NCI-H1436 (cell line): ENCODE measurements at places on chromosomes 3 and 15.
A peak's percentile ranks its signal among the peaks of the same experiment; 100 is the strongest.

GRCh38 chr3:115087512-115087911 lies 59.6 kb downstream of the ZBTB20 start:
- no peak for DNase-seq

DNA sequence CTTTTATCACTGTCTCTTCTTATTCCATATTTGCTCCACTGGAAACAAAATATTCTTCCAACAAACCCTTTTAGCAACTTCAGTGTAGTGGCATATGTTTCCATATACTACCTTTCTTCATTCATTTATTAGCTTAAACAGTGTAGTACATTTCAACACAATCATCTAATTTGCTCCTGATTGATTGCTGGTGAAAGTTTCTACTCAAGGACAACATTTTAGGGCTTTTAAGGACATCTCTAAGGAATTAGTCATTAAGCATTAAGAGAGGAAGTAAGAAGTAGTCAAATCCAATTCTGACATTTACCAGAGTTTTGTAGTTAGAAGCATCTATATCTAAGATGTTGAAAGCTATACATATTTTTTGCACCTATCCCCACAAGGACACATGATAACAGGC lies 55.8 kb downstream of the RSRC1 start:
- no peak for DNase-seq

DNA sequence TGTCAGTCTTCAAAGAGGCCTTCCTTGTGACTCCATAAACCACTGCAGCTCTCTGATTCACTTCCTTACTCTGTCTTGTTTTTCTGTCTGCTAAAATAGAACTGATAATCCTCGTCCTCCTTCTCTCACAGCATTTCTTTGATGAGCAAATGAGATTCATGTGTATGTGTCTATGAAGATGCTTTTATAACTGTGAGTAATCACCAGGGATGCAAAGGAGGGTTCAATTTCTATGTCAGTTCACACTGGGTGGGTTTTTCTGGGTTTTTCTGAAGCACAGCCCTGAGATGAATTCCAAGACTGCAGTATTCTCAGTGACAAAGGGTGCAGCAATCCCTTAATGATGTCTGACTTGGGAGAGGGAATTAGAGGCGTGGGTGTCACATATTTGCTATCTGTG lies 746.6 kb upstream of the CFAP20DC start:
- no peak for DNase-seq

DNA sequence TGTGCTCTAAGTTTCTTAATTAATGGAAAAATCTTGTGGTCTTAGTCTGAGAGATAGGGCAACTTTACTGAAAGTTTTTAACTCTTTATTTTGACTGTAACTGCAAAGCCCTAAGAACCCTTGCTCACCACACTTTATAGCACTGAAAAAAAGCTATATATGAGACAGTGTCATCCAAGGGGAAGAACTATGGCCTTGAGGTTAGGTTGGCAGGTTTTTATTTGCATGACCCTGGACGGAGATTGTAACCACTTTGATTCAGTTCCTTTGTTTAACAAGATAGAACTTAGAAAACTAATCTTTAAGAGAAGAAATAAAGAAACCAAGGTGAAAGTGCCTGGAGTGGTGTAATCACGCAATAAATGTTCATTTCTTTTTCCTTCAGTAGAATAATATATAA lies 30.6 kb upstream of the LYSMD4 start:
- DNase-seq: no peak

DNA sequence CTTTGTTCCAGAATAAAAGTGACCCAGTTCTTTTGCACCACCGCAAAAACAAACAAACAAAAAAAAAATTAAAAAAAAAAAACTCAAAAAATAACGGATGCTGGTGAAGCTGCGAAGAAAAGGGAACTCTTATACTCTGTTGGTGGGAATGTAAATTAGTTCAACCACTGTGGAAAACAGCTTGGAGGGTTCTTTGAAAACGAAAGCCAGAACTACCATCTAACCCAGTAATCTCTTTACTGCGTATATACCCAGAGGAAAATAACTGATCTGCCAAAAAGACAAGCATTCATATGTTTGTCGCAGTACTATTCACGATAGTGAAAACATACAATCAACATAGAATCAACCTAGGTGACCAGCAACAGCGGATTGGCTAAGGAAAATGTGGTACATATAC lies 298.9 kb upstream of the CBLB start:
- no peak for DNase-seq

DNA sequence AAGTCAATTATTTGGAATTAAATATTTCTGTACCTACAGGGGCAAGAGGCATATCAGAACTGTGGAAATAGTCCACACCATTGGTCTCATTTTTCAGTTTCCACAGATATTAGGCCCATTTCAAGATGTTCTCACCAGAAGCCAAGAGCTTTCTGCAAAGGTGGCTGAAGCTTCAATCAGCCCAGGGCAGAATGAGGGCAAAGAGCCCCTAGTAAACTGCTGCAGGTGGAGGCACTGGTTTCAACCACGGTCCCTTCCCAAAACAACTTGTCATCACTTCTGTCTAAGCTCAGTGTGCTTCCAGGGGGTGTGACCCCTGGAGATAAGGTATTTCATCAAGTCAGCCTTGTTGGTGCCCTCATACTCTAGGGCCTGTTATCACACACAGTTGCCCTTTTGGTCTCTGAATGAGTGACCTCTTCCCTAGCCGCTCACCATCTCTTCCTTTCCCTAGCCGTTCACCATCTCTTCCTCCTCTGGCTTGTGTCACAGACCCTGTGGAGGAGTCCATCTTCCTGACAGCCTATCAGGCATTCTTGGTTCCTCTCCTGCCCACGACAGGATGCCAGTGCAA lies 21.2 kb downstream of the IL17RD start:
- DNase-seq: no peak

DNA sequence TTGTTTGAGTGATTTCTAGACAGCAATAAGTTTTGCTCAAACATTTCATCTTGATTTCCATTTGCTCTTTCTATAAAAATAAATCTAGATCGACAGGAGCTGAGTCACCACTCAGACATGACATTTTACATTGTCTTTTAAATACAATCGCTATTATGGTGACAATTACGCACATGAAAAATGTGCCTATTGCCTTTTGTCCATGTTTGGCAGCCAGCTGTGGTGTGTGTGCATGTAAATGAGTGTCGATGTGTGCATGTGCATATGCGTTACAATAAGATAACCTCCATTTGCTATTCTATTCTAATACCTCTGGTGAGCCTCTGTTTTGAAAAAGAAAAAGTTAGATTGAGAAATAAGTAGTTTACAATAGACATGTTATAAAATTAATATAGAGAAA lies 89.7 kb upstream of the GRM7 start:
- no peak for DNase-seq

DNA sequence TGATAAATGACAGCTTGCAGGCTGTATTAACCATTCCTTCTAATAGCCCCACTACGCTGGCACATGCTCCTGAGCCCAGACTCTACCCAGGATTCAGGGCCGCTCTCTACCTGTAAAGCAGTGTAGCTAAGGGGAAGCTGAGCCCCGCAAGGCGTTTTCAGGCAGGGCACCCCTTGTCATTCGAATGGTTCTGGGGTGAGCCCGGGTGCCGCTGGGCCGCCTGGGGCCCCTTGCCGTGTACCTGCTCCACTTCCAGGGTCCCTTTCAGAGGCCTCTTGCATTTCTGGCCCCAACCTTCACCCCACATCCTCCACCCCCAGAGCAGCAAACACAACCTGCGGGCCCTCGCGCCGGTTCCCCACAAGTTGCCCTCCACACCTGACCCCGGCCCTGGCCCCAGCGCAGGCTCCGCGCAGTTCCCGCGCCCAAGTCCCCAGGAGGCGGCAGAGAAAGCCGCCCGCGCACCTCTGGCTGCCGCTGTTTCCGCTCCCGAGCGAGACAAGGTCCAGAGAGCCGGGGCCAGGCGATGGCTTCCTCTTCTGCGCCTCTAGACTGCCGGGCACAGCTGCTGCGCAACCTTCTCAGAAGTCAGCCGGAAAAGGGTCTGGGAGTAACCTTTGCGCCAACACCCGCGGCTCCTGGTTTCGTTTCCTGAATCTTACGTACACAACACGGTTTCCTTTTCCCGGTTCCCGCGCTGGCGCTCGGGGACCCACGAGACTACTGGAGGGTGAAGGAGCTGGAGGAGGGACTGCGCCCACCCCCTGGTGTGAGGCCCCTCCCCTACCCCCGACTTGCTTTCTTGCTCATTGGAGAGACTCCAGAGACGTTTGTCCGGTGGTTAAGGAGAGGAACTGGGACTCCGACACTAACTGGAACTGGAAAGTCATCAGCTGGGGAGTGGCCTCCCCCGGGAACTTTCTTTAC lies at the start of gene PLSCR1:
Gene PLSCR1 (minus strand): TSS at position 606 of the 927 bp plus-strand sequence. CDS start 8,055 bp downstream, outside the sequence.
- peak; percentile 83 for DNase-seq

DNA sequence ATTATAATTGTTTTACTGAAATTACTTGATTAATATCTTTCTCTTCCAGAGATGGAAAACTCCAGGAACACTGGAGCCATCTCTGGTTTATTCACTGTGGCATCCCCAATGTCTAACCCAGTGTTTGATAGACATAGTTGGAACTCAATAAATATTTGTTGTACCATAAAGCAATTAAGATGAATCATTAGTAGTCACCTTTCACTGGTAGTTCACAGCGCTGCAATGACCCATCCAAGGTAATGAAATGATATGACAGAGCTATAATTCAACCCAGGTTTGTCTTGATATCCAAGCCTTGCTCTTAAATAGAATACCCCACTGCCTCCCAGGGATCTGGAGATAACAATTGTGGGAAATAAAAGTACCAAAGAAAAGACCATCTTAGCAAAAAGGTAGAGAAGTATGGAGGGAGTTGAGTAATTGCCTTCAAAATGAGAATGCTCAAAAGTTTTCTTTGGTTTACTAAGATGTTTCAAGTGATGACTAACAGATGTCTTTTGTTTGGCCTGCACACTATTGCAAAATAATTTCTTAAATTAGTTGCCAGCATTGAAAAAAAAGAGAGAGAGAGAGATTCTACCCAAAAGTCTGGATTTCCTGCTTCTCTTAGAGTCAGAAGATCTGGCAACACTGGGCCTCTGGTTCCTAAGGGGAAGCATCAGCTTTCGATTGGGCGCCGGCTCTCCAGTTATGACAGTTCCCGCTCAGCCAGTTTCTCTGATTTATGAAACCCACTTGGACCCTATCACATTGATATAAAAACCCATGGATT lies 348.5 kb downstream of the ERC2 start:
- DNase-seq: no peak
